Activated T-helper 17 cell treated with anti-CD3 and anti-CD28 coated beads, Interleukin-2, amount 50 U/mL, for 72 hours (primary cell): ENCODE measurements at places on chromosomes 5 and 9. TPM values are rescaled to one million over a fixed set of nuclear protein-coding genes. Genes with fewer than 3 reads are reported as not detected.

PCDHB2 gene
- total RNA-seq = 0.24 TPM

CARD6 gene
- total RNA-seq = 3.6 TPM

RNF183 gene
- total RNA-seq = 10.9 TPM

IL6ST gene
- total RNA-seq = 66.8 TPM

POU5F2 gene
- 2.1 TPM for total RNA-seq

FAXDC2 gene
- total RNA-seq = not detected

SLC6A19 gene
- total RNA-seq = not detected

PCDHGB5 gene
- total RNA-seq = 0.24 TPM

ARHGEF37 gene
- 0.06 TPM for total RNA-seq

GRCh38 chr5:118552731-118553360, 435.5 kb downstream of the DTWD2 start:
- no peak for ATAC-seq

DNA sequence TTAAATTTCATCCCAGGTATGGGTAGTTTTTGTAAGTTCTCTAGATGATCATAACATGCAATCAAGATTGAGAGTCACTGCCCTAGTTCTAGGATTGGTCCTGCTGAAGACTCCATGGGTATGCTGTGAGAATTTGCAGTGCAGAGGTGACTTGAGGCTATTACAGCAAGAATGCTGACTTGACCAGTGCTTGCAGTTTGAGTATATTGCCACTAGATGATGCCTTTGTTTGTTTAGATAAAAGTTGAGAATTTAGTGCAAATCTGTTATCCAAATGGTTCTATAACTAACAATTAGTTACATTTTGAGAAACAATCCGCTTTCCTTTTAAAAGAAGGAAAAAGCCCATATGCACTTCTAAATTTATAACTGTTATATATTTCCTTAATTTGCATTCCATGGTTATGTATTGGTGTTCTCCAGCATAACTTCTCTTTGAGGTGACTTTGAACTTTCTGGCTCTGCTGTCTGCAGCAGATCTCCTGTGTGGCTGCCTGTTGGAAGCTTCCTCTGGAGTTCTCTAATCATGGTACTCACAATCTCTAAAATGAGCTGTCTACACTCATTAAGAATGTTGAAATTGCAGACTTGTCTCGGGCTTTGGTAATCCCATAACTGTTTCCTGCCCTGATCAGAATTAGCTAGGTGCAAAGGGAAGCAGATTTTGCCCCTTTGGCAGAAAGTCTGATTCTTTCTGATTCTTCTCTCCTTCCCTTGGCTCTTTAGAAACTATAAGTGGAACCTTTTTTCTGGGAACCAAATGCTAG, 24.9 kb downstream of the MELK start:
- no peak for ATAC-seq

DNA sequence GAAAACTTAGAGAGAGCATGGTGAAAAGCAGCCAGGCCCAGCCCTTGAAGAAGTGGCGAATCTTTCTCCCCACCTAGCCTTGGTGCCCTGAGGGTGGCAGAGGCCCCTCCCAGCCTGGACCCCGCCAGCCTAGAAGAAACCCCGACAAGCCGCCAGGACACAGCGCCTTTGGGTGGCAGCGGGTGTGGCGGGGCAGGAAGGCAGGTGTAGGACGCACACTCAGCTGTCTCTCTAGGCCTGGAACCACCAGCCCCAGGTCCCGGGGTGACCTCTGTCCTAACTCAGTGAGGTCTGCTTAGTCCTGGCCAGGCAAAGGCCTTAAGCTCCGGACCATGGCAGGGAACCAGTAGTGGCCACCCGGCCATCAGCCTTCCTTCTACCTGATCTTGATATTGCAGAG, 178.3 kb downstream of the BARX1 start:
- no peak for ATAC-seq

GRCh38 chr9:130642926-130643325, 21.5 kb upstream of the PRDM12 start:
- ATAC-seq = no peak

DNA sequence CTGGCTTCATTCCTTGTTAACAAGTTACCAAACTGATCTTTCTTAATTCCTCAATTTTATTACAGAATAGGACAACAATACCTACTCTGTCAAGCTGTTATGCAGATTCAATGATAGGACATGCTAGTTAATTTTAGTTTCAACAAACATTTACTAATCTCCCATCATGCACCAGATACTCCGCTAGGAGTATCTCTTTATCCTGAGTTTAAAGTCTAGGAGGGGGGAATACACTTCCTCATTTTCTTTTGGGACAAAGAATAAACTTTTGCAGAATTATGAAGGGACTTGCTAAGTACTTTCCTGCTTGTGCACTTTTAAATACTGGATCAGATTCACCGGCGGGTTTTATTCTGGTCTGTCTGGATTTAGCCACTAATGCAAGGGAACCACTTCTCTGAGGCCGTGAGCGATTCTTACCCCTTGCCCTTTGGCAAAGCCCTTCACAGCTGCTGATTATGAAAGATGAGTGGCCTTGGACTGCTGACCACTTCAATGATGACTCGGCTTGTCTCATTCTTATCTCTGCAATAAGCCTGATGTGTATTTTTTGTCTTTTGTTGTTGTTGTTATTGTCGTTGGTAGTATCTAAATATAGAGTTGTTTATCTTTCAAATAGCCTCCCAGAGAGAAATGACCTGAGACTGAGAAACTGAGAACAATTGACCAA, 73.9 kb downstream of the RMI1 start:
- ATAC-seq = no peak

DNA sequence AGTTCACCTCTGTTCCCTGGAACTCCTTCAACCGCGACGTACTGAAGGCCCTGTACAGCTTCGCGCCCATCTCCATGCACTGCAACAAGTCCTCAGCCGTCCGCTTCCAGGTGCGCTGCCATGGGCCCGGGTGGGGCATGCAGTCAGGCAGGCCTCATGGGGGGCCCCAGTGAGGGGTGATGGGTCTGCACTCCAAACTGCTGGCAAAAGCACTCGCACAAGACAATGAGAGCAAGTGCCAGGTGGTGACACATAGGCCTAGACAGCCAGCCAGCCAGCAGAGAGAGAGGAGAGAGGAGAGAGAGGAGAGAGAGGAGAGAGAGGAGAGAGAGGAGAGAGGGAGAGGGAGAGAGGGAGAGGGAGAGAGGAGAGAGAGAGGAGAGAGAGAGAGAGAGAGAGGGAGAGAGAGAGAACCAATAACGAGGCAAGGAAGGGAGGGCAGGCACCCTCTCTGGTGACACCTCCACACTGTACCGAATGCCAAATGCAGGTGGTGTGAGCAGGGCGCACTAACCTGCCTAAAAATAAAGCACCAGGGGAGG, 21.0 kb downstream of the DBH start:
- no peak for ATAC-seq
